Prostate gland (tissue), 2 donors: ENCODE measurements at places on chromosomes 5 and 9. TPM values are rescaled to one million over a fixed set of nuclear protein-coding genes. Genes with fewer than 3 reads are reported as not detected.

- no peaks in the 10 kb centered on the region for H3K4me1 ChIP-seq
- no peaks in the 10 kb centered on the region for H3K27me3 ChIP-seq
- H3K27ac ChIP-seq, result no peak overlapping the region
- H3K36me3 ChIP-seq, result no peaks in the 10 kb centered on the region
Measured at GRCh38 chr9:74173284-74173683, 323.9 kb upstream of the RORB start.

DNA sequence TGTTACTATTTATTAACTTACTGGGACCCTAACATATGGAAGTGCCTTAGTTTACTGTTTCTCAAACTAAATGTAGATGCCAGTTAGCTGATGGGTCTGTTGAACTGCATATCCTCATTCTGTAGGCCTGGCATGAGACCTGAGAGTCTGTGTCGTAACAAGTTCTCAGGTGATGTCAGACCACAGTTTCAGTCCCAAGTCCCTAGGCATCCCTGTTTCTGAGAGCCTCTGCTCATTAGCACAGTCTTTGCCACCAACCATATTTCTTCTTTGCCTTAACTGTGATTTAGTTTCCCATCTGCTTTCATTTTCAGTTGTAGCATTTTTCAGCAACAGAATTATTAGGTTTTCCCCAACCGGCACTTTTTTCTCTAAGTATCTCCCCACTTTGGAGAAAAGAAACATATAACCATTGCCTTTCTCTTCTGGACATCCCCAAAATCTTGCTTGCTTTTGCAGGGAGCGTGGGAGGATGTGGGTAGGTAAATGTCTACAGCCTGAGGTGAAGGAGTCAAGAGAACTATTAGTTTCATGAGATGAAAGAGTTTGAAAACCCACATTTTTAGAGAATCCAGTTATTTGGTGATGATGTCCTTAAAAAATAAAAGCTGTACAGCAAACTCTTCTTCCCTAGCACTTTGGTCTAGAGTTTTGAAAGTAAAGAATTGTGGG lies 74.6 kb downstream of the NUDT12 start:
- H3K27me3 ChIP-seq, result no peaks in the 10 kb centered on the region
- no peak overlapping the region for H3K27ac ChIP-seq
- no peak overlapping the region for H3K4me3 ChIP-seq
- no peaks in the 10 kb centered on the region for H3K36me3 ChIP-seq

Gene TAF11L2
- total RNA-seq, result not detected

DNA sequence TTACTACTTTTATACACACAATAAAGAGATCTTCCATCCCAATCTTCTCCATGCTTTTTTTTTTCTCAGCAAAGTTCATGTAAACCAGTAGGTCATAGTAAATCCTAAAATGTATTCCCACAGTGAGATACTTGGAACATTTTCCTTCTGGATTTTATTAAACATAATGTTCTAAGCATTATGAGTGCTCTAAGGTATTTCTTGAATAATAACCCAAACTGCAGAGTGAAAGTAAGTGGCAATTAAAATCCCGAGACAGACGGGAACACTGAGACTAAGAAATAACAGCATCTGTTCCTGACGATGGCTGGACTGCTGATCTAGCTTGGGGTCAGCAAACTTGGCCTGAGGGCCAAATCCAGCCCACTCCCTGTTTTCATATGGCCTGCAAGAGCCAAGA lies 359.8 kb downstream of the ARL15 start:
- no peak overlapping the region for H3K27ac ChIP-seq
- H3K27me3 ChIP-seq, result no peaks in the 10 kb centered on the region
- no peaks in the 10 kb centered on the region for H3K4me1 ChIP-seq

DNA sequence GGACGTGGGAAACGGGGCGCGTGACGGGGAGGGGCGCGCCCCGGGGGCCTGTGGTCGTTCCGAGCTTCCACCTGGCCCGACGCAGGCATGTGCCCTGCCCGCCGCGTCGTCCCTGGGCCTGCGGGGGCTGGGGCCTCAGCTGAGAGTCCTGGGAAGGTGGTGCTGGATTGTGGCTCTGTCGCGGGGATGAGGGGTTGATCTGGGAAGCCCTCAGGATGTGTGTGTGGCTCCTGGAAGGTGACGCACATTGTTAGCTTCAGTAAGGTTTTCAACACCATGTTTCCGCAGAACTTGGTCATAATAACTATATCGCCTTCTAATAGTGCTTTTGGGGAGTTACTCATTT lies 589.1 kb downstream of the MTRR start:
- H3K4me1 ChIP-seq, result no peaks in the 10 kb centered on the region
- H3K4me3 ChIP-seq, result peak overlapping the region; percentile 76
- H3K36me3 ChIP-seq, result no peaks in the 10 kb centered on the region
- DNase-seq, result no peak
- no peaks in the 10 kb centered on the region for H3K27me3 ChIP-seq
- H3K27ac ChIP-seq, result peak overlapping the region; percentile 62

Gene ACSL6
- total RNA-seq, result 0.23 TPM

GRCh38 chr9:133991214-133991921 lies 756 bp downstream of the VAV2 start:
- no peaks in the 10 kb centered on the region for H3K4me1 ChIP-seq
- H3K4me3 ChIP-seq, result peak overlapping the region; percentile 68
- no peak for DNase-seq
- H3K27ac ChIP-seq, result peak overlapping the region; percentile 58
- H3K27me3 ChIP-seq, result no peaks in the 10 kb centered on the region

GRCh38 chr5:74073257-74073656 lies 447.3 kb downstream of the ARHGEF28 start:
- DNase-seq, result no peak
- no peaks in the 10 kb centered on the region for H3K27me3 ChIP-seq
- peaks cover 2% of the 10 kb centered on the region for H3K4me1 ChIP-seq
- no peak overlapping the region for H3K27ac ChIP-seq
- H3K4me3 ChIP-seq, result no peak overlapping the region

- no peaks in the 10 kb centered on the region for H3K27me3 ChIP-seq
- H3K27ac ChIP-seq, result no peak overlapping the region
- DNase-seq, result no peak
- no peaks in the 10 kb centered on the region for H3K4me1 ChIP-seq
- H3K36me3 ChIP-seq, result no peaks in the 10 kb centered on the region
Measured at GRCh38 chr9:77424993-77425392, 223.1 kb downstream of the GNA14 start.
